ENCODE measurements at places on chromosomes 16 and 17.
A peak's percentile ranks its signal among the peaks of the same experiment; 100 is the strongest.

- no peak for DNase-seq
Observed at GRCh38 chr17:78268951-78269905, 37.8 kb downstream of the TMEM235 start.

GRCh38 chr17:42363767-42364585 is 24.3 kb downstream of the STAT3 start:
- peak; percentile 90 for DNase-seq

GRCh38 chr16:89189358-89190025 is 10.8 kb downstream of the SLC22A31 start:
- DNase-seq, result no peak

DNA sequence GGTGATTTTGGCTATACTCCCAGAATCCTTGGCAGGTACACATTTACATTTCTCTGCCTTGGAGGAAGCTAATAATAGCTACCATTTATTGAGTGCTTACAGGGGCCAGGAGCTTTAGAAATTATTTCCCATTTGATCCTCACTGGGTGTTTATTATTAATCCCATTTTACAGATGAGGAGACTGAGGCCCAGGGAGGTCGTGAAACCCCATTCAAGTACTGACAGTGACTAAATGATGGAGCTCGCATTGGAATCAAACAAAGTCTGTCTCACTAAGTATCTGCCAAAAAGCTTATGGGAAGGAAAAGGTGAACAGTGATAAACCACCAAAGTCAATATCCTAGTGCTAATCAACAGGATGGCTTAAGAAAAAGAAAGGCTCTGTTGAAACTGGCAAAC is 33.3 kb upstream of the XYLT1 start:
- DNase-seq, result no peak

DNA sequence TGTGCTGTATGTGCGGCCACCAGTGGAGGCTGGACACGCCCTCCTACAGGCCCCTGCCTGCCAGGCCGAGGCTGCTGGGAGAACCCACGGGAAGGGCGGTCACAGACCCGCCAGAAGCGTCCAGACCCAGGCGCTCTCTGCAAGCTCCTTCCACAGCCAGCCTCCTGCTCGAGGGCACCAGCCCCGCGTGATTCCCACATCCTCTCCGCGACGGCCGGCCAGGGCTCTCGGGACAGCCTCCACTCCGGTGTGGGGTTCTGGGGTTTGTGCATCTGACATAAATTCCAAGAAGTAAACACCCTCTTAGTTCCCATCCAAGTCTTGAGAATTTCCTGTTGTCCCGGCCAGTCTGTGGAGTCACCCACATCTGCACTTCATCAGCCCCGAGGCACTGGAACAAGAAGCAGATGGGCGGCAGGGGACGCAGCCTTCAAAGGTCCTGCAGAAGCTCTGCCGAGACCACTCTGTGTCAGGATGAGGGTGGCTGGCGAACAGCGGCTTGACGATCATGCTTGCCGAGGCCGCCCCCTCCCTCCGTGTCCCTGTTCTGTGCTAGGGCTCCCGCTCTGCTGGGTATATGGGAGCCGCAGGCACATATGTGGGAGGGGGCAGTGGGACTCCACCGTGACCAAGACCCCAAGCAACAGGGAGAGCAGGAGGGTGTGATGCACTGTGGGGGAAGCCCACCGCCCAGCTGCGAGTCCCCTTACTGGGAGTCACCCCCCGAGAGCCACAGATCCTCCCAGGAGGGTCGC is 2.4 kb upstream of the TMEM204 start:
- DNase-seq, result no peak

DNA sequence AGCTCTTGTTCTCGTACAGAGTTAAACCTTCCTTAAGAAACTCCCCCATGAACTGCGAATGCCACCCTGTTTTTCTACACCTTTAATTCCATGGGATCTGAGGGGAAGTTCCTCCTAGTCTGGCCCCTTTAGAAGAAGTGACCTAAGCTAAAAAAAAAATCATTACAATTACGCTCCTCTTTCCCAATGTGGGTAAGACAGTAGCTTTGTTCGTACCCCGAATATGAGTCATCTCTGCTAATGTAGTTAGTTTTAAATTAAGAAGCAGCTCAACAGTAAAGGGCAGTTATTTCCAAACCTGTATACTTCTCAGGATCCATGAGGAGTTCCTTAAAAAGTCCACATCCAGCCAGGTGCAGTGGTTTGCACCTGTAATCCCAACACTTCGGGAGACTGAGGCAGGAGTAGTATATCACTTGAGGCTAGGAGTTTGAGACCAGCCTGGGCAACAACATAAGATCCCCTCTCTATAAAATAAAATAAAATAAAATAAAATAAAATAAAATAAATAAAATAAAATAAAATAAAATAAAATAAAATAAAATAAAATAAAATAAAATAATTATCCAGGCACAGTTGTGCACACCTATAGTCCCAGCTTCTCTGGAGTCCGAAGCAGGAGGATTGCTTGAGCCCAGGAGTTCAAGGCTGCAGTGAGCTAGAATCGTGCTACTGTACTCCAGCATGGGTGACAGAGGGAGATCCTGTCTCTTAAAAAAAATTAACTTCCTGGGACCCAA is 26.1 kb downstream of the RCVRN start:
- no peak for DNase-seq

Measured in endothelial cell of umbilical vein (primary cell).